Activated naive CD8-positive, alpha-beta T cell treated with anti-CD3 and anti-CD28 coated beads for 36 hours (primary cell): ENCODE measurements at places on chromosomes 12 and 14. TPM values are rescaled to one million over a fixed set of nuclear protein-coding genes. Genes with fewer than 3 reads are reported as not detected.

- H3K27ac ChIP-seq, result no peak overlapping the region
- peaks cover 25% of the 10 kb centered on the region for H3K4me1 ChIP-seq
- no peak overlapping the region for H3K4me3 ChIP-seq
- no peak for DNase-seq
These were observed 27.6 kb downstream of the EML1 start for GRCh38 chr14:99820702-99821331.

DNA sequence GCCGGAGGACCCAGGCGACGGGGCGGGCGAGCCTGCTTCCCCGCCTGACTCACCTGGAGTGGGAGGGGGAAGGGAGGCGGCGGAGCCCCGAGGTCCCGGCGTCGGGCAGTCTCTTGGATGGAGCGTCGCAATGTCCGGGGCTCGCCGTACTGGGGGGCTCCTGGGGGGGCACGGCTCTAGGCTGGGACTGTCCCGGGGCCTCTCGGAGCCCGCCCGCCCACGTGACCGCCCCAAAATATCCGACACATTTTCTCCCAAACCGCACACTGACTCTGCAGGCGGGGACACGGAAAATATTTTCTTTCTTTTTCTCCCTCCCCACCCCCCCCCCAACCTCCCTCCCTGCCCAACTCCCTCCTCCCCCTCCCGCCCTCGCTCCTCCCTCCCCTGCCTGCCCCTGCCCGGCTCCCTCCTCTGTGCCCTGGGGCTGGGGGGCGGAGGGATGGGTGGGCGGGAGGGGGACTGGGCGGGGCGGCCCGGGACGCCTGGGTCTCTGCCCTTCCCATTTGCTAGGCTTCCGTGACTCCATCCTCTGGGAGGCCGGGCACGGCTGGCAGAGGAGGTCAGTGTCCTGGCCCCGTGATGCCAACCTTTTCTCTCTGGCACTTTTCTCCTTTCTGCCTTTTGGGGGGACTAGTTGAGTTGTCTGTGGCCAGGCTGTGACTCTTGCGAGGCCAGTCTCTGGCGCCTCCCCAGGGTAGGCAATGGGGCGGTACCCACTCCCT is at the start of gene RARG:
TSS of gene RARG (minus strand) at position 289 of the 725 bp plus-strand sequence. CDS start 4,664 bp downstream, outside the sequence.
- H3K4me3 ChIP-seq, result peak within 1 kb of the TSS; percentile 83
- peak; percentile 75 for DNase-seq
- H3K27me3 ChIP-seq, result no peaks in the 10 kb centered on the region
- H3K4me1 ChIP-seq, result peaks cover 62% of the 10 kb centered on the region
- H3K27ac ChIP-seq, result peak within 1 kb of the TSS; percentile 79

DNA sequence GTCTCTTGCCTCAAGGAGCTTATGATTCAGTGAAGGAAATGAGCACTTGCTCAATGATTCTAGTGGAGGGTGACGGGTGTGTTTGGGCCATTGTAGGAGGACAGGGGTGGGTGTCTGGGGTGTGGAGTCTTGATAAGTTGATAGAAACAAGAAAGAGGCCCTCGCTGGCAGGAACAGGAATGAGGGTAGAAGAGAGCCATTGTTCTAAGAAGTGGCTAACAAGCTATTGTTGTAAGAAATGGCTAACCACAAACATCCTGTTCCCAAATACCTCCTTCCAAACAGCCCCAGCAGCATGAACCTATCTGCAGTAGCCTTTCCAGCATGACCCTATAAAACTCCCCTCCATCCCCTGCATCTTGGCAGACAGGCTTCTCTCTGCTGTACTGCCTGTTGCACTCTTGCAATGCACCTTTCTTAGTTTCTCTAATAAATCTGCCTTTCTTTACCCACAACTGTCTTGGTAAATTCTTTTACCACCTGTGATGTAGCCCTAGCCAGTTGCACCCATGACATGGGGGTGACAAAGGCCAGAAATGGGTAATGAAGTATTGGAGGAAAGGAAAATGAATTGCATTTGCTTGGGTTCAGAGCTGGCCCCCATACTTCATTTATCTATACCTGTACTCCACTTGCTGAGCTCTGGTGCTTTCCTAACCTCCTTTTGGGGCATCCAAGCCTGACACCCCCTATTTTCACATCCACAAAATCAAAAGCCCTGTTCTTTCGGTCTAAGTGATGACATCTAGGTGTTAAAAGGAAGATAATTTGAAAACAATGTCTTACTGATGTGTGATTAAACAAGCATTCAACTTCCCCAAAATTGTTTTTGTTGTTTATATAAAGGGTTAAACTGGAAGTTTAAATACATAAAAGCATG is 389.1 kb downstream of the GRIN2B start:
- H3K4me1 ChIP-seq, result peaks cover 4% of the 10 kb centered on the region
- no peak overlapping the region for H3K27ac ChIP-seq
- H3K27me3 ChIP-seq, result peaks cover 11% of the 10 kb centered on the region
- no peak for DNase-seq
- no peaks in the 10 kb centered on the region for H3K36me3 ChIP-seq
- H3K4me3 ChIP-seq, result no peak overlapping the region

DNA sequence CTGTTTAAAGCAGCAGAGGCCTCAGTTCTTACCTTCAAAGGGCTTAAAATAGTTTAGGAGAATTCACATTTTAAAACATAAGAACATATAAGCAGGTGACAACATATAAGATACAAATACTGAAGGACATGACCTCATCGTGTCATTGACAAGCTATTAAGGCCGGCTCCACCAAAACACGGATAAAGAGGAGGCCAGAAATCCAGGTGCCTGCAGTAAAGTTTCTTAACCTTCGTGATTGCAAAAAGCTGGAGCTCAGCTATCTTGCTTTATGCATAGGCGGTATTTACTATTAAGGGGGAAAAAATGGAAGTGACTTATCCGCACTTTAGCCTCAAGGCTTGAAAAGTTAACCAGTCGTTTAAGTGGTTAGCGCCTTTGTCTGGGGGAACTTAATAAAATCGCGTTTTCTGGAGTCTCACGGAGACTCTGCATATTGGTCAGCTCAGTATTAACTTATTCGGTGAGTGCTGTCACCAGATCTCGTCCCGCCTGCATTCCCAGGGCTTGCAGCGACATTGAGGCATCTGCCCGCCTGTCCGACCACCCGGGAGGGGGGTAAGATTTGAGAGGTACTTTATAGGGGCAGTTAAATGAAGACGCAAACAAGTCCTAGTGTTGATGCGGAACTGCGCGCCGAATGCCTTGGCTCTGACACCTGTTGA is 1.1 kb upstream of the SP1 start:
- H3K27ac ChIP-seq, result no peak overlapping the region
- peaks cover 33% of the 10 kb centered on the region for H3K4me1 ChIP-seq
- no peaks in the 10 kb centered on the region for H3K27me3 ChIP-seq
- H3K36me3 ChIP-seq, result peaks cover 27% of the 10 kb centered on the region
- no peak for DNase-seq

CCDC196 gene
- total RNA-seq, result not detected

DNA sequence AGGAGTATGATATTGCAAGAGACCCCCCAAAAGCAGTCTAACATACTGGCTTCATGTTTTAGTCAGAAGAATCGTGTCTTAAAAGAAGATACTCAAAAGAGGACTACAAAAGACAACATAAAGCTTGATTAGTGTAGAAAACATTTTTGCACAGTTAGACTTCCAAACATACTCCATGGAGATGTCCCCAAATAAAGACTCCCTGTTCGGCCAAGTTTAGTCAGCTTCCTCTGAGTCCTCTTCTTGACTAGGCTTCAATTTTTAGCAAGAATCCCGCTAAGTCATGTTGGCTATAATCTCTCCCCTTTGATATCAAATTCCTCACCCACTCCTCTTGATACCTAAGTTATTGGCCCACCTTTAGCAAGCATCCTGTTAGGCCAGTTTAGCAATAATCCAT is 298.0 kb downstream of the RMST start:
- no peaks in the 10 kb centered on the region for H3K36me3 ChIP-seq
- DNase-seq, result no peak
- H3K4me1 ChIP-seq, result no peaks in the 10 kb centered on the region
- no peaks in the 10 kb centered on the region for H3K27me3 ChIP-seq
- no peak overlapping the region for H3K4me3 ChIP-seq

GRCh38 chr14:90839024-90839888 is 23.0 kb upstream of the TTC7B start:
- no peak overlapping the region for H3K27ac ChIP-seq
- no peaks in the 10 kb centered on the region for H3K36me3 ChIP-seq
- DNase-seq, result no peak
- peaks cover 14% of the 10 kb centered on the region for H3K4me1 ChIP-seq
- peaks cover 27% of the 10 kb centered on the region for H3K27me3 ChIP-seq

DNA sequence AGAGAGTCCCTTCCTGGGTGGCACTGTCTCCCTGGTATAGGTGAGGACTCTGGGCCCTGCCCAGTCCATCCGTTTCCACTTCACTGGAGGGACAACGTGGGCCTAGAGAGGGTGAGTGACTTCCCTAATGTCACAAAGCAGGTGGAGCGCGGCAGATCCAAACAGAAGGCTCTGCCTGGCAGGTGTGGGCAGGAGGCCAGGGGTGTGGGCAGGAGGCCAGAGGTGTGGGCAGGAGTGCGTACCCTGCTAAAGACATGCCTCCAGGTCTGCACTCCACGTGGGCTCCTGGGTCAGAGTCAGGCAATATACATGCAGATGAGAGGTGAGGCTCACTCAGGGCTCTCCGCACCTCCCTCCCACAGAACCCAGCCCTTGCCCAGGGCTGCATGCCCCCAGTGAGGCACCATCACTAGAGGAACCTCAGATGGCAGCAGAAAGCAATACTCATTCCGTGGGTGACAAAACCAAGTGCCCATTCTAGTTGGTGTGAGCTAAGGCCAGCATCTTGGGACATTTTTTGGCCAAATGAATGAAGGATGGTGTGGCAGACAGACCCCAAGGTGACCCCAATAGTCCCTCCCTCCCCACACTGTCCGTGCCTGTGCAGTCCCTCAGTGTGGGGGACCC is 271.6 kb upstream of the RTL1 start:
- H3K27ac ChIP-seq, result no peak overlapping the region
- no peak for DNase-seq
- peaks cover 7% of the 10 kb centered on the region for H3K27me3 ChIP-seq

DNA sequence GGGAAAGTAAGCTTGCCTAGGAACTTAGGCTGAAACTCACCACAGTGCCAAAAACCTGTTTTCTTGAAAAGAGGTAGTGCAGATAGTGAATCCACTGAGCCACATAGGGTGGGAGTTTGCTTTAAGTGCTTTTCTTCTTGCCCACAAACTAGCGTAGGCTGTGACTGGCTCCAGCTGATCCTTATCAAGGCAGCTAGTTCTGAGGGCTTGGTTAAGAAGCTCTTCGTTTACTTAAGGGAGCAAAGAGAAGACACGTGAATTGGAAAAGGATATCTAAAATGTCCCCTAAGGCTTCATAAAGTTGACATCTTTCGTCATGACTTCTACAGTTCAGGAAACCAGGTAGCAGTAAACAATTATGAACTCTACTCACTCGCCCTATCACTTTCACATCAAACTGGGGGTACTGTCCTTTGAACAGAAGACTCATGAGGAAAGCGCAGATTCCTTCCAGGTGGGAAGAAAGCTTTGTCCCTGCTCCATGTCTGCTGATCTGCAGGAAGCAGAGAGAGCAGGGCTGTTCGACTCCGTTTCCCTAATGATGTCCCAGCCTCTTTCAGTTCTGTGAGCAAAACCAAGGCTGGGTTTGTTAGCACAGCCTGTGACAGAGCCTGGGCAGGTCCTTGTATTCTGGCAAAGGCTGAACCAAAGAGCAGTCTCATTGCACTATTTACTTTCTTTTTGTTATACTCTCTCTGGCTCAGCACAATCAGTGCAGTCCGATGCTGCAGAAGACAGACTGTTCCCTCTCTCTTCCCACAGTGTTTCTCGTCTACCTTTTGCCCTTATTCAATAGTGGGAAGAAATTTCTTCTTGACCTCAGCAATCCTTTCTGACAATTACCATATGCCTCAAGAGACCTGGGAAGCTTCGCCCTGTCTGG is 93.5 kb upstream of the ETV6 start:
- no peaks in the 10 kb centered on the region for H3K27me3 ChIP-seq
- H3K27ac ChIP-seq, result peak overlapping the region; percentile 21
- no peak for DNase-seq
- H3K4me3 ChIP-seq, result peak overlapping the region; percentile 54
- H3K36me3 ChIP-seq, result no peaks in the 10 kb centered on the region

DAO gene
- not detected for total RNA-seq

KRT75 gene
- total RNA-seq, result not detected

GPX2 gene
- not detected for total RNA-seq

ELK3 gene
- total RNA-seq, result 10.9 TPM

DNA sequence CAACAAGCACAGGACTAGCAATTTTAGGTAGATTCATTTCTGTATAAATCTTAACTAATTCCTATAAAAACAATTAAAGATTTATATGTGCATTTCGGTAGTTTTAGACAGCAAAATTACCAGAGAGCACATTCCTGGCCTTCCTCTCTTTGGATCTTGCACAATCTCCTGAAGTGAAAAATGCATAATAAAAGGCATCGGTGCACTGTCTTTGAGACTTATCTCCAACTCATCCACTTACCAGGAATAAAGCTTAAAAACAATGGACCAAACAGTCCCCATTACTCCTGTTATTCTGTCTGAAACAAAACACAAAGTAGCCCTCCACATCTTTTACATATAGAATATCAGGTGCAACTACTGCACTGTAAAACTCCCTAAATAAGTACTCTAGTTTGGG is 69.3 kb downstream of the HECTD1 start:
- H3K4me1 ChIP-seq, result no peaks in the 10 kb centered on the region
- no peaks in the 10 kb centered on the region for H3K27me3 ChIP-seq
- peaks cover 7% of the 10 kb centered on the region for H3K36me3 ChIP-seq
- no peak overlapping the region for H3K4me3 ChIP-seq
- DNase-seq, result no peak

- no peak for DNase-seq
- H3K4me1 ChIP-seq, result no peaks in the 10 kb centered on the region
- no peak overlapping the region for H3K4me3 ChIP-seq
- H3K27me3 ChIP-seq, result peaks cover 3% of the 10 kb centered on the region
- H3K36me3 ChIP-seq, result no peaks in the 10 kb centered on the region
These were observed 78.4 kb downstream of the NRXN3 start for GRCh38 chr14:78248501-78249090.

- H3K27ac ChIP-seq, result peak overlapping the region; percentile 94
- H3K27me3 ChIP-seq, result no peaks in the 10 kb centered on the region
- H3K4me3 ChIP-seq, result no peak overlapping the region
- H3K4me1 ChIP-seq, result peaks cover 93% of the 10 kb centered on the region
These were observed 186.8 kb upstream of the HIF1A start for GRCh38 chr14:61508526-61508925.

ADAMTS20 gene
- not detected for total RNA-seq

ANHX gene
- total RNA-seq, result not detected

DNA sequence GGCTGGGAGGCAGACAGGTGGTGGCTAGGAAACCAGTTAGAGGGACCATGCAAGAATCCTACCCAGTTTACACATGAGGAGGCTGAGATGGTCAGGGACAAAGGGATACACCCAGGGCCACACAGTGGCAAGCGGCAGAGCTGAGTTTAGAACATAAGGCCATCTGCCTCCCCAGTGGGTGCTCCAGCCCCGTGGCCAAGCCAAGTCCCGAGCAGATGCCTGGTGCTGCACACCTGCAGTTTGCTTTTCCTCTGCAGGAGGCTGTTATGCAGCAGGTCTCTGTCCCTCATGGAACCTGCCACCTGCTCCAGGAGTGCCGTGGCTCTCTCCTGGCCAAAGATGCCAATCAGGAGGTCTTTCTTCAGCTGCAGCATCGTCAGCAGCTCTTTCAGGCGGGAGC is 70.8 kb downstream of the SYNE3 start:
- H3K27me3 ChIP-seq, result no peaks in the 10 kb centered on the region
- H3K27ac ChIP-seq, result peak overlapping the region; percentile 62
- peaks cover 16% of the 10 kb centered on the region for H3K36me3 ChIP-seq
- H3K4me3 ChIP-seq, result no peak overlapping the region

GRCh38 chr14:27366596-27366995 is 768.8 kb upstream of the NOVA1 start:
- no peak overlapping the region for H3K4me3 ChIP-seq
- no peaks in the 10 kb centered on the region for H3K27me3 ChIP-seq
- no peak overlapping the region for H3K27ac ChIP-seq
- no peaks in the 10 kb centered on the region for H3K36me3 ChIP-seq

RASAL1 gene
- total RNA-seq, result 1.3 TPM
